Breast epithelium (tissue), 4 donors: ENCODE measurements at places on chromosomes 6 and 20.

DNA sequence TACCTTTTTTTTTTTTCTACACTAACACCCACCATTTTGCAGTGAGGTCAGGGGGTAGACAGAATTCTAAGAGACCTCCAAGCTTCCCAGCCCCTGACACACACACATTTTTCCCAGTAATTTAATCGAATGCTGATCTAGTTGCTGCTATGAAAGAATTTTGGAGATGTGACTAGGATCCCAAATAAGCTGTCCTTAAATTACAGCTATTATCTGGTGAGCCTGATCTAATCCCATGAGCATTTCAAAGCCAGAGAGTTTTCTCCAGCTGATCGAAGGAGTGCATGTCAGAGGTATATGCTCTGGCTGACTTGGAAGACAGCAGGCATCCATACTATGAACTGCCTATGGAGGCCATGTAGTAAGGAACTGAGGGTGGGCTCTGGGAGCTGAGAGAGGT, 503.8 kb upstream of the MARCKS start:
- DNase-seq: no peak

DNA sequence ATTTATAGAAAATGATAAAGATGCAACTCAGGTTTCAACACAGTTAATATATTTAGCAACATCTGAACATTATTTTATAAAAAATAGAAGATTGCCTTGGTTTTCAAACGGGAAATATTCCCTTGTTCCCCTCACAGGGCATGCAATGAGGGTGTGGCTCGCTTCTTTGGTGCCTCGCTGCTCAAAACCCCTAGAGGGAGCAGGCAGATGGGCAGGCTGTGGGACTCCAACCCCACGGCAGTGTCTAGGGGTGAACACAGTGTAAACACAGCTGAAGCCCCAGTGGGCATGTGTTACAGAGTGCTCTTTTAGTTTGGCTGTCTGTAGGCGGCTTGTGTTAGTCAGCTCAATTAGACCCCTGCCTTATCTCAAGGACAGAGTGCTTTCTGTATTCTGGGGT, 560.8 kb upstream of the IMPG1 start:
- DNase-seq: no peak

DNA sequence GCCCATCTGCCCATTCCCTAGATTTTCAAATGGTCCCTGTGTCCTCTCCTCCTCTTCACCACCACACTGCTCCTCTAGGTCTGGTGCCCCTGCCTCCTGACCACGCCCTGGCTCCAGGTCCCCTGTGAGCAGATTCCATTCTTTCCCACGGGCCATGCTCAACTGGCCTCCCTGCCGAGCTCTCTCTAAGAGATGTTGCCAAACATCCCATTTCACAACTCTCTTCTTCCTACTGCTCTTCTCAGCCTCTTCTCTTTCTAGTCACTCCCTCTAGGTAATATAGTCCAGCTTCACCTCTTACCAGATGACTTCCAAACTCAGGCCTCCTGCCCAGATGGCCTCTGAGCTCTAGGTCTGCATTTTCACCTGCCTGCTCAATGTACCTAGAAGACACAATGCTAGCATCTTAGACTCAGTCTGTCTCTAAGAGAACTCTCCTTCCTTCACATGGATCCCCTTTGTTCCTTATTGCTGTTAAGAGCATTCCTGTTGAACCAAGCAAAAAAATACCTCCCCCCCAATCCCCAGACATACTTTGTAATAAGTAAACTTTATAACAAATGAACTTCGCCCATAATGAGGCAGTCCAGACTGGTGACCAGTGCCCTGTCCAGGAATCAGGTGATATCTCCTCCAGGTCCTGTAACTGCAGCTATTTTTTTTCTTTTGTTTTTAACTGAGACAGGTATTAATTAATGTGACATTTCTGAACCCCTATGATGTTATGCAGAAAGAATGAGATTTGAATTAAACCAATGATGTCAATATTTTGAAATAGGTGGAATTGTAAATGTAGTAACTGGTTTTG, 79.0 kb downstream of the LYRM4 start:
- no peak for DNase-seq

GRCh38 chr20:44967207-44967807, 995 bp downstream of the STK4 start:
- DNase-seq: no peak

GRCh38 chr6:41914343-41914742, 6.6 kb downstream of the MED20 start:
- DNase-seq: no peak

- no peak for DNase-seq
Observed at GRCh38 chr6:19999319-20000191, 162.4 kb downstream of the ID4 start.

GRCh38 chr6:65052626-65053025, 654.4 kb downstream of the EYS start:
- DNase-seq: no peak

- no peak for DNase-seq
Observed at GRCh38 chr20:56624786-56625681, 4.1 kb upstream of the TFAP2C start.

GRCh38 chr20:46182276-46183200, 64.4 kb downstream of the CD40 start:
- DNase-seq: no peak

DNA sequence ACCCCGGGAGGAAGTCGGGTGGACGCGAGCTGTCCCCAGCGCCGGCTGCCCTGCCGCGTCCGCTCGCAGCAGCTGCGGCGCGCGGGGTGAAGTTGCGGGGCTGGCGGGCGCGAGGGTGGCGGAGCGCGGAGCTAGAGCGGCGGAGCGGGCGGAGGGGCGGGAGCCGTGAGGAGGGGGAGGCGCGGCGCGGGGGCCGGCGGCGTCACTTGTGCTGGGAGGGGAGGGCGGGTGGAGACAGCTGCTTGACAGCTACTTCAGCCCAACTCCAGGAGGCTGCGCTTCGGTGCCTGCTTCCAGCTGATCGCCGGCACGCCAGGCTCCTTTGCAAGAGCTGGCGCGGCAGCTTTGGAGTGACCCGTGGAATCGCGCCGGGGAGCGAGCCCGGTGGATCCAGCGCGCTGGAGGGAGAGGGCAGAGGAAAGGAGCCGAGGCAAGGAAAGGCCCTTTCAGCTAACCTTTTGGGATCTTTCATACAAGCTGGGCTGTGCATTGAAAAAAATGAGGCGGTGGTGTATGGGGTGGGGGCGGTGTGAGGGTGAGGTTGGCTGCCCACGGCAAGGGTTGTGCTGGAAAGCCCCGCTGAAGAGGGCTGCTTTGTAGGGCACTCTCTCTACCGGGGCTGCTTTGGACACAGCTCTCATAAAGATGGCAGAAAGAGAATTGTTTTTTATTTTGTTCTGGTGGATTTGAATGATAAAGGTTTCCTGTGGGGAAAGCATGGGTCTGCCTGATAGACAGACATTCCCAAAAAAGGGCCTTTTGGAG, 24.6 kb downstream of the RIPOR2 start:
- DNase-seq: no peak

GRCh38 chr6:167934426-167934864, 63.0 kb upstream of the KIF25 start:
- DNase-seq: no peak

DNA sequence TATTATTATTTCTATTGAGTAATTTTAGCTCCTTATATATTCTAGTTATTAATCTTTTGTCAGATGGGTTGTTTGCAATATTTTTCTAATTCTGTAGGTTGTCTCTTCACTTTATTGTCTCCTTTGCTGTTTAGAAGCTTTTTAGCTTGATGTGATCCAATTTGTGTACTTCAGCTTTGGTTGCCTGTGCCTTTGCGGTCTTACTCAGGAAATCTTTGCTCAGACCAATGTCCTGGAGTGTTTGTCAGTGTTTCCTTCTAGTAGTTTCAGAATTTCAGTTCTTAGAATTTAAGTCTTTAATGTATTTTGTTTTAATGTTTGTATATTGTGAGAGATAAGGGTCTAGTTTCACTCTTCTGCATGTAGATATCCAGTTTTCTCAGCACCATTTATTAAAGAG, 916.0 kb upstream of the EYS start:
- no peak for DNase-seq

DNA sequence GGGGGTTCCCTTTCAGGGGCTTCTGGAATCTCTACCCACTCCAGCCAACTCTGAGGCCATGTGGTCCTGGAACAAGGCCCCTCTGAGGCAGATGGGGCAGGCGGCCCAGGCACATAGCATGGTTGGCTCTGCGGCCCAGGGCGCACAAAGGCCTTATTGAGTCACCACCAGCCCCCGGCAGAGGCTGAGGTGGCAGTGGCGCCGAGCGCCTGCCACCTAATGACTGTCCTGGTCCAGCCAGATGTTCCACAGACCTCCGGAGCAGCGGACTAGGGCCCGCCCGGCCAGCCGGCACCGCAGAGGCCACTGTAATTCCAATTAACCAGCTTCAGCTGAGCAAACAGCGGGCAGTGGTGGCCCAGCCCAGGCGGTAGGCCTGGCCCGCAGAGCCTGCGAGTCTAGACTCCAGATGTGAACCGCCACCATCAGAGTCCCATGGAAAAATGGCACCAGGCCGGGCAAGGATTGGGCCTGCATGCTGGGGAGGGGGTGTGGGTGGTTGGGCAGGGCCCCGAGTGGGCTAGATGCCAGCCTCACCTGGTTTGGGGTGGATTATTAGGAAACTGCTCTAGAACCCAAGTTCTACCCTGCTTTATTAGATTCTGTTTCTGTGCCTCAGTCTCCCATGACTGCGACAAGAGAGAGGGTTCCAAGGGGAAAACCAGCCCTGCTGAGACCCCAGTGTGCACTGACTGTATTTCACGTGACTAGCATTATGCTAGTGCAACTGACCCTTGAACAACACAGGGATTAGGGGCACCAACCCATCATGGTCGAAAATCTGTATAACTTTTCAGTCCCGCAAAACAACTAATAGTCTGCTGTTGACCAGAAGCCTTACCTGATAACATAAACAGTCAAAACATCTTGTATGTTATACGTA, 34.1 kb upstream of the ID1 start:
- DNase-seq: peak; percentile 44

GRCh38 chr6:147684906-147685305, 176.4 kb downstream of the SAMD5 start:
- no peak for DNase-seq

DNA sequence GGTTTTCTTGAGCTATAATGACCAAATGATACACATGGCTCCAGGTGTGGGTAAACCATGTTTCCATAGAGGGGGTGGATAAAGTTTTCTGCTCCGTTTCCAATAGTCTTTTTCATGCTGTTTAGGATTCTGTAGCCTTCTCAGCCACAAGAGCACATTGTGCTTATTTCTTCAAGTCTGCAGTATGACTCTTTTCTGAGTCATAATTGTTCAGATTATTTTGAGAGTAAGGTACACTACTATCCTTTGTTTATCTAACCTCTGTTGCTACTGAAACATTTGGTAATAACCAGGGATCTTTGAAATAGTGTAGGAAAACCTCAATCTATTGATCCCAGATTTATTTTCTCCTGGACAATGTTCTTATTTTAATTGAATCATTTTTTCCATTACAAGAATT, 247.9 kb upstream of the BMP2 start:
- no peak for DNase-seq

GRCh38 chr6:3977875-3978711, 100.8 kb downstream of the FAM217A start:
- DNase-seq: no peak

DNA sequence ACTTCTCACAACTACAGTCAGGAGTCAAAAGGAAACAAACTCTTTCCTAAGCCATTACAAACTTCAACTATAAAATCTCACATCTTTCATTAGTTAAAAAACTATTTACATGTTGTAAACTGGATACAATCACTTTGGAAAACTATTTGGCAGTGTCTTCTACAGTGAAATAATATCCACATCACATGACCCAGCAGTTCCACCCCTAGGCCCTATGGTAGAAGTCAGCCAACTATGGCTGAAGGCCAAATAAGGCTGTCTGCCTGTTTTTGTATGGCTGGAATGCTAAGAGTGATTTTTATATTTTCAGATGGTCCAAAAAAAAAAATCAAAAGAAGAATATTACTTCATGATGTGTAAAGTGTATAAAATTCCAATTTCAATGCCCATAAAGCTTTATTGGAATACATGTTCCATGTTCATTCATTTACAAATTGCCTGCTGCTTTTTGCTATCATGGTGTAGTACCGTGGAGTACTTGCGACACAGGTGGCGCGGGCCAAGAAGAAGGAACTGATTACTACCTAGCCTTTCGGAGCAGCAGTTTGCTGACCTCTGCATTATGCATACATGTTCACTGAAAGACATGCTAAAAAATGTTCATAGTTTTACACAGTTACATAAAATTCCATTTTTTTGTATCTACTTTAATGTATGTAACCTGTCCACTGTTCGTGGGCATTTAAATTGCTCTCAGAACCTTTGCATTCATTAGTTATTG, 129.0 kb downstream of the KIF16B start:
- DNase-seq: no peak

GRCh38 chr6:154226461-154226860, 130.1 kb downstream of the IPCEF1 start:
- DNase-seq: no peak

DNA sequence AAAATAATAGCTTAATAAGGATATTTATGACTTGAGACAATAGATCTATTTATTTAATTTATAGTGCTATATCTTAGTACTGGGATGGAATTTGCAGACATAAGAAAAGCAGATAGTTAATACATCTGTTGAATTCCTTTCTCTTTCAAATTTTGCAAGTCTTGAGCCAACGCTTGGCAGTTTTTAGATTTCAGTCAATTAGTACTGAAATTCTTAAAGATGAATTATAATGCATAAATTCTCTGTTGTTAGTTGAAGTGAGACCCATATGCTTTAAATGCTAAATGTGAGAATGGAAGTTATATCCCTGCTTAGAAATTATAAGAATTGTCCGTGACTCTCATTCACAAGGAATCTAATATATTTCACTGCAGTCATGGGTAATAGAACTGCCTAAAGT, 225.1 kb upstream of the ADGRB3 start:
- no peak for DNase-seq

DNA sequence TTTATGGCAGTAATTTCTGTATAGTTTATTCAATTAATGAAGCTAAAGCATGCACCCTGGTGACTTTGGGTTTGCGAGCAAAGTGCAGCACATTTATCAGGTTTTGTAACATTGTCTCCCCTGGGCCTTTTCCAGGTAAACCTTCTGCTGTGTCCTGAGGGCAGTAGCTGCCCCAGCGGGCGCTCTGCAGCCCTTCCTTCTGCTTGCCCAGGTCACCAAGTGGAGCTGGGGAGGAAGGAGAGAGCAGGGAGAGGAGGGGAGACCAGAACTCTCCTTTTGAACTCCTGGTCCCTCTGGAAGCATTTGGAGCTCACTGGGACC, 145.6 kb downstream of the DLL1 start:
- DNase-seq: no peak

GRCh38 chr6:6645261-6645917, 56.9 kb downstream of the LY86 start:
- no peak for DNase-seq

GRCh38 chr6:84227044-84227433, 404 bp downstream of the CEP162 start:
- no peak for DNase-seq

DNA sequence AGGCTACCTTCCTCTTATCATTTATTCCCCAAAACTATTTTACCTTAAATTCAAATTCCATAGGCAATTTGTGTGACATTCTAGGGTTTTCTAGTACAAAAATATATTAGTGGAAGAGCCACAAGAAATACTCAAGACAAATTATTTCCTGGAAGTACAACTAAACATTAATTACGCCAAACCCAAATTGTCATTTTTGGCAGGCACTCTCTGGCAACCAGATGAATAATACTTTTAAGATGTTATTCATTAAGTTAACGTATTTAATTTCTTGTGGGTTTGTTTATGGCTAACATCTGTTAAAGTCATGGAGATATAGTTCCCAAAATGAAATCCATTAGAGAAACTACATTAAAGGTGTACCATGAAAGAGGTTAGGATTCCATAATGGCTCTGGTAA, 40.5 kb downstream of the HMGN3 start:
- DNase-seq: no peak

- DNase-seq: no peak
Observed at GRCh38 chr6:32234934-32235333, 11.1 kb upstream of the NOTCH4 start.
